ENCODE measurements at places on chromosomes 5 and 9.

DNA sequence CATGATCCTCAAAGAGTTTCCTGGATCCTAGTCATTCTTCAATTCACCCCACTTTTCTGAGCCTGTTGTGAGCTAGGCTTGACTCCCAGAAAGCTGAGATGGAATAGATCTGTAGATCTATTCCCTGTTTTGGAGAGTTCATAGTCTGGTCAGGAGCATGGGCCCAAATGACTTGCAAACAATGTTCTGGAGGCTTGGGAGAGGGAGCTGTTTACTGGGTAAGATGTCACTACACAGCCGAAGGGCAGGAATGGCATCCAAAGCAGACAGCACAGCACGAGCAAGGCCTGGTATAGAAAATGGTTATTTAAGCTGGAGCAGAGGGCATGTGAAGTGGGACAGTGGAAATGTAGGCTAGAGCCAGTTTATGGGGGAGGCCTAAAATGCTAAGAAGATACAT lies 152.5 kb upstream of the ALDH1B1 start:
- DNase-seq, result no peak

GRCh38 chr5:79075646-79076426 lies 6.3 kb downstream of the BHMT2 start:
- DNase-seq, result no peak

- no peak for DNase-seq
Measured at GRCh38 chr9:86563936-86564335, 209.7 kb upstream of the TUT7 start.

- DNase-seq, result no peak
Measured at GRCh38 chr9:26888271-26888670, 4.3 kb downstream of the CAAP1 start.

GRCh38 chr5:85931220-85931619 lies 686.5 kb upstream of the COX7C start:
- DNase-seq, result no peak

GRCh38 chr5:2817031-2817603 lies 65.6 kb upstream of the IRX2 start:
- DNase-seq, result no peak

GRCh38 chr5:21254161-21254560 lies 1266.2 kb upstream of the CDH18 start:
- no peak for DNase-seq

DNA sequence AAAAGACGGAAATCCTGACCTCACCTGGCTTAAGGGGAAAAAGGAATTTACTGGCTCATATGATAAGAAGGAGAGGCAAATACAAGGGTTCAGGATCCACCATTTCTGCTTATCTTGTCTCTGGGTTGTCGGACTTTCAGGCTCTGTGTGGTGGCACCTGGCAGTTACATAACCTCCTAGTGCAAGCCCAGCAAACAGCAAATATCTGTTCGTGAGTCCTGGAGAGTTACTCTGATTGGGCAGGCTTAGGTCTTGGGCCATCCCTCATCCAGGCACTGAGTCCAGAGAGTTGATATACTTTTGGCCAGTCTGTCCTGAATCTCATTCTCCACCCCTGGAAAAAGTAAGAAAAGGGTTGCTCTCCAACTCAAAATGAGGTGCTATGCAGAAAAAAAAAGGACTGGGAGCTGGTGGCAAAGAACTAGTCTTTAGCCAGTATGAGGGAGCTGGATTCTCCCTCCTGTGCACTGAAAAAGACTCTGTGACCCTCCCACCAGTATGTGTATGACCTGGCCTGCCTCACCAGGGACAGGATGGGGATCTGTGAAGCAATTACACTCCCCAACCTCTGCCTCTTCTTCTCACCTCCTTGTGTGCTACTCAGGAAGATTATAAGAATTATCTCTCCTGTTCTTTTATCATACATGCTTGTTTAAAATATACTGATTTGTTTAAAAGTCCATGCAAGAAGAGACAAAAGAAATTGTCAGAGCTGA lies 282.9 kb downstream of the ARHGAP26 start:
- DNase-seq, result no peak

DNA sequence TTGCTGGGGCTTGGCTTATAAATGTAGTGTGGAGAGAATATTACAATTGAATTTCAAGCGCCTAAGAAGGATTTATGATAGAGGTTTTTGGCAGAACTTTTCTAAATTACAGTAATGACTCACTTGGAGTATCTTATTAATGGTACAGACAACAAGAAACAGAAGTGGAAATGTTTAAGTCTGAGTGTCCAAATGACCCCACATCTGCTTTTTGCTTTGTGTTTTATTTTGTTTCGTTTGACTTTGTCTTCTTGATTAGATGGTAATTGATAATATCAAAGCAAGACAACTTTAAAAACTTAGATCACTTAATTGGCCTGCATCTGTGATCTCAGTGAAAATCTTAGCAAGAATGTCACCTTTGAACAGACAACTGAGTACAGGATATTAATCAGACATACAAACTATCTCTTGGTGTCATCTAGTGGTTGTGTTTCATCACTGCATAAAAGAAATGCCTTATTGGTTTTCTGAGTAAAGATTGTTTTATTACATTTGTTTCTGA lies 577.4 kb downstream of the ISL1 start:
- no peak for DNase-seq

DNA sequence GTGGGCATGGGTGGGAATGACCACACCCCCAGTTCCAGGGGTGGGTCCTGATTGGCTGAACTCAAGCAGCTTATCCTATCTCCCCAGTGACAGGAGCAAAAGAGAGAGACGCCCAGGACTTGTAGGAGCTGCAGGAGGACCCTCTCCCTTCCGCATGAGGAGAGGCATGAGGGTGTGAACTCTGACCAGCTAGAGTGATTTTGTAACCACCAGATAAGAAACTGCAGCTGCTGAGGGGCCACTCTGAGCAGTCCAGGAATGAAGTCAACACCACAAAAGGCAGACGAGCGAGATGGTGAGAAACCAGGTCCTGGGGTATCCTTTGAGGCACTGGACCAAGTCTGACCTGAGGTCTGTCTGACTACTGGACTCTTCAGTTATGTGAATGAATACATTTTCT lies 521.9 kb downstream of the BNC2 start:
- no peak for DNase-seq

- DNase-seq, result no peak
Measured at GRCh38 chr9:16720386-16720785, 150.1 kb downstream of the BNC2 start.

DNA sequence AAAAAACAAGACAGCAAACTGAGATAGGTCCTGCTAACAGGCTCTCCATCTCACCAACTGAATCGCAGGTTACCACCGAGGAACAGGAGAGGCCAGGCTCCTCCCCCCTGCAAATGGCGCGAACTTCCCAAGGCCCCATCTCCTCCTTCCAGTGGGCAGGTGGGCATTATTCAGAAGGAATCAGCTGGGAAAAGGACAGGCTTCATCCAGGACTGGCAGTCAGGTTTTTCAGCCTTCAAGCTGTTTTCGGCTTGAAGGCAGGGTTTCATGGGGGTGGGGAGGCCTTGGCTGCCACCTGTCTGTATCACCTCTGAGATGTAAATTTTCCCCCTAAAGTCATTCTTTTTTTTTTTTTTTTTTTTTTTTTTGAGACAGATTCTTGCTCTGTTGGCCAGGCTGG lies 79.4 kb downstream of the SFXN1 start:
- DNase-seq, result no peak

DNA sequence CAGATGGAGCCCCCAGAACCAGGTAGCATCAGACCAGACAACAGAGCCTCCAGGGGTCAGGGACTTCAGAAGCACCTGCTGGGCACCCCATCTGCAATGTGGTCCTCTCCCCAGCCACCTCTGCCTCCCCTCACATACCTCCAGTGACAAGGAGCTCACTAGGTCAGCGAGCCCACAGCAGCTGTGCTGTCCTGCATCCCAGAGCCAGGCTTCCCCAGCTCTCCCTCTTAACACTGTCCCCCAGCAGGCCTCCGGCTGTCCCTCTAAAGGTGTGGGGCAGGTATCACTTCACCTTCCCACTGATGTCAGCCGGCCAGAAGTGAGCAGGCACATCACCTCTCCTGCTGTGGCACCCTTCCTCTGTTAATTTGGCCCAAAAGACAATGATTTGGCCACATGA lies 83.6 kb downstream of the LMX1B start:
- no peak for DNase-seq

- no peak for DNase-seq
Measured at GRCh38 chr9:19255821-19256220, 25.3 kb downstream of the DENND4C start.

DNA sequence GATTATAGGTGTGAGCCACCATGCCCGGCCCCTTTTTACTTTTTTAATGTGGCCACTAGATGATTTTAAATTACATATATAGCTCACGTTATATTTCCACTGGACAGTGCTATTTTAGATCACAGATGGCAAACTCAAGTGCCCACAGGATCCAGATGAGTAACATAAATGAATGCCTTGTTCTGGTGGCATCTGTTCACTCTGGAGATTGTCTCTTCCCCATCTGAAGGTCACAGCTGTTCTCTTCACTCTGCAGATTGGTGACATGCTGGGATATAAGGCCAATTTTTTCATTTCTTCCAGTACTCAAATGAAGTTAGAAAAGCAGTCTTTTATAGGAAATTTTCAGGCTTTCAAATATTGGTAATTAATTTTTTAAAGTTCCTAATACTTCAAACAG lies 160.1 kb downstream of the DOCK8 start:
- DNase-seq, result no peak

DNA sequence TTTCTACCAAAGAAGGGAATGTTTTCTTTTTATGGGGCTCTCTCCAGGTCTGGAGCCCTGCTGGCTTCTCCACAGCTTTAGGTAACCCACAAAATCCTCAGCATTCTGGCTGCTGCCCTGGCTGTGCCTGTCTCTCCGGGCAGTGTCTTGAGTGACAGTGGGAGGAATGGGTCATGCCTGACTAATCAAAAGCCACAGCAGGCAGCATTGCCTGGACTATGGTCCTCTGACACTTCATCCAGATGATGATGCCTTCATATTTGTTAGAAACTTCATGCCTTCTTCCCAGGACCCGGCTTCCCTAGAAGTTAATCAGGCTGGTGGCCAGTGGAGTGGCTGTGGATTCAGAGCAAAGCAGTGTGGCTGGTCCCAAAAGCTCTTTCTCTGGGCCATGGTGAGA lies 32.2 kb upstream of the TGFBI start:
- DNase-seq, result no peak

DNA sequence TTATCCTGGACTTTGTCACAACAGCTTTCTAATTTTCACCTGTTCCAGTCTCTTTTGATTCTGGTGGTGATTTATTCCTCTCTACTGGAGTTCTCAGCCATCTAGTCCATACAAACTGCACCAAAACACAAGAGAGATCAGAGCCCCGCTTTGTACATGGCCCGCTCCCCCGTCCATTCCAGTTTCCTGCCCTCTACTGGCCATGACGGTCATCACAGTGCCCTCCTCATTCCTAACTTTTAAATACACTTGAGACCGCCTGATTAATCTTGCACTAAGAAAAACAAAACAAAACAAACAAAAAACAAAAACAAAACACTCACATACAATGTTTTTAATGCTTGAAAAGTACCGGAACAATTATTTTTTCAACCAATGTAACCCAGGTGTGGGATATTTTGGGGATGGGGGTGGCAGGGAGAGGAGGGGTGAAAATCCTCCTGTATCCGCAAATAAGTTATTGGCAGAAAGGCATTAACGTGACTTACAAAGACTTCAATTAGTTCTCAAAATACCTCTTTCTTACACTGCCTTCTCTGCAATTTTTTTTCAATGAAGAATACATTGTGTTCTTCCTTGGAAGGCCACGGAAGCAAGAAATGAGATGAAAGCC lies 84.8 kb upstream of the PAM start:
- no peak for DNase-seq

- DNase-seq, result no peak
Measured at GRCh38 chr5:95486191-95486590, 68.6 kb downstream of the SKIC3 start.

GRCh38 chr5:42131081-42131480 lies 206.0 kb downstream of the FBXO4 start:
- no peak for DNase-seq

DNA sequence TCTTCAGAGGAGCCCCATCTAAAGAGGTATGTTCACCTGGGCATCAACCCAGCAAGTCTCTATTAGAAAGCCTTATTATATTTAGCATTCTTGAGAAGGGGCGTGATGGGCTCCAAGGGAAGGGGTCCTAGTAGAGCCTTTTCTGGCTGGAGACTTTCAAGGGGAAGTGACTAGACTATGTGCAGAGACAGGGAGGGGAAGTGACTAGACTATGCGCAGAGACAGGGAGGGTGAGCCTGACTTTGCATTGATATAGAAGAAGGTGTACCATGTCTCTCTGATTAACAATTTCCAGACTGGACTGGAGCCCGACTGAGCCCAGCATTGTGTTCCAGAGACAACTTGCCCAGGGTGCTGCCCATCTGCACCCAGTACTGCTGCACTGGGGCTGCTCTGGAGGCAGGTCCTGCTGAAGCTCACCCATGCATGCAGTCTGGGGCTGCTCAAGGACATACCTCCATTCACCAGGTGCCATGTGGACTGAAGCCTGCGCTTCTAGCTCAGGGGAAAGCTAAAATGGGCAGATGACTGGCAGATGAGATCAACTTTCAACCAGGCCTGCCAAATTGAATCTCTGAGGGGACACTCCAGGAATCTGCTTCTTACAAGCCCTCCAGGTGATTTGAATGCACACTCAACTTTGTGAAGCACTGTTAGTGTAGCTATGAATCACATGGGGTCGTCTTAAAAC lies 83.0 kb upstream of the GNA14 start:
- DNase-seq, result no peak

GRCh38 chr9:111924281-111924680 lies 27.7 kb downstream of the UGCG start:
- DNase-seq, result no peak

- no peak for DNase-seq
Measured at GRCh38 chr5:38420246-38420645, 136.2 kb downstream of the LIFR start.

DNA sequence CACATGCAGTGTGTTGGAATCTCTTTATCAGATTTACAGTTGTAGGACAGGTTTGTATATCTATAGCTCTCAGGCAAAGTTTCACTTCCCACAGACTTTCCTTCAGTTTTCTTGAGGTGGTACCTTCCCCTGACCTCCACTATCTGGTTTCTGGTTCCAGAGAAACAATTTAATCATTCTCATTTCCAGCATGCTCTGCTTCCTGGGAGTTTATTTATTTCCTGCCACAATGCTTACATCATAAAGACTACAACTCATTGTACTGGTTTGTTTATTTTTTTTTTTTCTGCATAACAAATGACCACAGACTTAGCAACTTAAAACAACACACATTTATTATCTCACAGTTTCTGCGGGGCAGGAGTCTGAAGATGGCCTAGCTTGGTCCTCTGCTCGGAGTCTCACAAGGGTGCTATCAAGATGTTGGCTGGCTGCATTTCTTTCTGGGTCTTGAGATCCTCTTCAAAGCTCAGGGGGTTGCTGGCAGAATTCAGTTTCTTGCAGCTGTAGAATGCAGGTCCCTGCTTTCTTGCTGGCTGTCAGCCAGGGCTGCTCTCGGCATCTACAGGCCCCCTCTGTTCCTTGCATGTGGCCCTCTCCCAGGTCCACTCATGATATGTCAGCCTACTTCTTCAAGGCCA lies 247.7 kb downstream of the ENC1 start:
- DNase-seq, result no peak

DNA sequence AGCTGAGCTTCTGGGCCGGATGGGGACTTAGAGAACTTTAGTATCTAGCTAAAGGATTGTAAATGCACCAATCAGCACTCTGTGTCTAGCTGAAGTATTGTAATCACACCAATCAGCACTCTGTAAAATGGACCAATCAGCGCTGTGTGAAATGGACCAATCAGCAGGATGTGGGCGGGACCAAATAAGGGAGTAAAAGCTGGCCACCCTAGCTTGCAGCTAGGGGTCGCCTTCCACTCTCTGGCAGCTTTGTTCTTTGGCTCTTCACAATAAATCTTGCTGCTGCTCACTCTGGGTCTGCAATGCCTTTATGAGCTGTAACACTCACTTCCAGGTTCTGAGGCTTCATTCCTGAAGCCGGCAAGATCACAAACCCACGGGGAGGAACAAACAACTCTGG lies 354.0 kb downstream of the PRR16 start:
- no peak for DNase-seq

Data from right kidney (tissue), 9 donors.